ENCODE measurements at places on chromosomes 11 and 22.

DNA sequence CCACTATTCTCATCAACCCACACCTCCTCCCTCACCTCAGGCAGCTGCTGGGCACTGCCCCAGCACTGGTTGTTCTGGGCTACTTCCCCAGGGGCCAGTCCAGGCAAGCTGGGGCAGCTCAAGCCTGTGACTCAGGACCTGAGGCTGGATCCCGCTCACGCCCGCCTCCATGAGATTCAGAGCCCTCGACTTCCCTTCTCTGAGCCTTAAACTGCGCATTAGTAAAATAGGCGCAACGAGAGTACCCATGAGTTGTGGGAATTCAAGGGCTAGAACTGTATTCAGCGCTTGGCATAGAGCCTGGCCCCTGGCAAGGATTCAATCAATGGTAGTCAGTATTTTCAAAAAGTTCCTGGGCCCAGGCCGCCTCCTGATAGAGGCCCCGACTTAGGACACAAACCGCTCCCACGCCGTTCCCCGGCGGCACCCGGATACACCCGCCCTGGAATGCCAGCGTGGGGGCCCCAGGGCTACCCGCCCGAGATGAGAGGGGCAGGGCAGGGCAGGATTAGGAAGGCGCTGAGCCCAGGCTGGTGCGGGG is 723 bp upstream of the CD82 start:
- no peak for DNase-seq

DNA sequence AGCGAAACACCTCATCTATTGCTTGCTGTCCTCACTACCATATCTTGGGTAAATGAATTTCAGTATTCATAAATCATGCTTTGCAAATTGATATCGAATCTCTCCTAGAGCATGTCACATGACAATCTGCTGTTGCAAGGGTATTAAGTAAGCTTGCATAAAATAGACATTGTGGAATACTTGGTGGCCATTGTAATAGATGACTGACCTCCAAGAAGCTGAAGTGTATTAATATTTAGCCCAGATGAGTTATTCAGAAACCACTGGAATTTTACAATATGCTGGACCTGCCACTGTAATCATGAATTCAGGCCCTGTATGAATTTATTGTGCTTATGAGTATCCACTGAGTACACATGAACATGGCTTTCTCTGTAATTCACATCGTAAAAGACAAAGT is 289.7 kb upstream of the ARHGAP42 start:
- DNase-seq, result no peak

DNA sequence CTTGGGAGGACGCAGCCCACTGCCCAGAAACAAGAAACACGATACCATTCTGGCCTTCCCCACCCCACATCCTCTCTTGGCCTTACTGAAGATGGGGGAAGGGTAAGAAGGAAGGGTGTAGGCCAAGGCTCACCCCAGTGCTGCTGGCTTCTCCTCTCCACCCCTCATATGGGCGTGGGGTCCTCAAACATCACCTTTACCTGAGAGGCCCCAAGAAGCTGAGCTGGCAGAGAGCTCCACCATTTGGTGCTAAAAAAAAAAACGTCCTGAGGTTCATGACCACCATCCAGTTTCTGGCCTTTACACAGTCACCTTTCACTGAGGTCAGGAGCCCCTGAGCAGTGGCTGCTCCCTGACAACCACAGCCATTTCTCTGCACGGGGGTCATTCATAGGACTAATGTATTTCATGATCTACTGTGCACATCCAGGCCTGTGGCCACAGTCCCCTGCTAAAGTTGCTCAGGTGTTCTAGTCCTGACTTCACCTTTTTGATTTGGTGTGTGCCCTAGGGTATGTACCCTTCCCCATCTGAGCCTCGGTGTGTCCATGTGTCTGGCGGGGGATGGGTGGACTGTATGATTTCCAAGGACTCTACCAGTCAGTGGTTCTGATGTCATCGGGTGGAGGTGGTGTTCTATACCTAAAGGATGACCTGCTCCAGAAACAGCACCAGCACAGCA is 15.1 kb downstream of the RHOG start:
- DNase-seq, result no peak

- DNase-seq, result no peak
Measured at GRCh38 chr22:39444247-39444800, 12.5 kb upstream of the MGAT3 start.

DNA sequence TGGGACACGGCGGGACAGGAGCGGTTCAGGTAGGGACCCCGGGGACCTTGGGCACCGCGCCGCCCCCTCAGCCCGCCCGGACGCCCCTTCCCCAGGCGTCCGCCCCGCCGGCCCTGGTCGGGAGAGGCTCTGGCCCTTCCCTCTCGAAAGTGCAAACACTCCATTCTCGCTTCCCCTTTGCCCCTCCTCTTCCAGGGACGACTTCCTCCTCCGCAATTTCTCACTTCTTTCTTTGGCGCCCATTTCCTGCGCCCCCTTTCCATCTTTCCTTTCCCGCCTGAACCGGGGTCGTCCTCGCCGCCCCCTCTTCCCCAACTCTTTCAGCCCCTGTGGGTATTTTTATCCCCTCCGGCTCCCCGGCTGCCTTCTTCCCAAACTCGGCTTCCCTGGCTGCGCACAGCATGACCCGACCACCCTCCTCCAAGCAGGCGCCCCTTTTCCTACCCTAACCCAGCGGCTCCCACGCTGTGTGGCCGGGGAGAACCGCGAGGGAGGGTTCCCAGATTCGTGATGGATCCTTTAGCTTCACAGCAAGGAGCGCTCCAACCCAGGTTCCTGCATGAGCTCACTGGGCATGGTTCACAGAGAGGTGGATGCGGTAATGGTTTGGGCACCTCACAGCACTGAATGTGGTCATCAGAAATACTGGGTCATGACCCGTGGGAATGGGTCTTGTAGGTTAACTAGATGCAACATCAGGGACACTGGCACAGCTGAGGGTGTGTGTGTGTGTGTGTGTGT is 689 bp downstream of the RAB39A start:
- DNase-seq, result no peak

DNA sequence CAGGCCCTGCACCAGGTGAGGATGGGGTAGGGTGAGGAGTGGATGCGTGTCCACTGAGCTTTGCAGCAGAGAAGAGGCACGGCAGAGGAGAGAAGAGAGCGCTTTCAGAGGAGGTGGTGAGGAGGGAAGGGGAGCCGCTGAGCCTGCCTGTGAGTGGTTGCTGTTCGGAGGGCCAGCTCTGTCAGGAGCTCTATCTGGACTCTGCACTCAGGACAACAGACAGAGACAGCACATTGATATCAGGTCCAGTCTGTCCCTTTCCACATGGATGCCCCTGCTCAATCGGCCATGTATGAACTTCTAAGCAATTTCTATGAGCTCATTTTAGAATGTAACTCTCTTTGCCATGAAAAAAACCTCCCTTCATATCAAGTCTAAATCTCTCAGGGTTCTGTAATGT is 158.6 kb downstream of the KIRREL3 start:
- DNase-seq, result no peak

DNA sequence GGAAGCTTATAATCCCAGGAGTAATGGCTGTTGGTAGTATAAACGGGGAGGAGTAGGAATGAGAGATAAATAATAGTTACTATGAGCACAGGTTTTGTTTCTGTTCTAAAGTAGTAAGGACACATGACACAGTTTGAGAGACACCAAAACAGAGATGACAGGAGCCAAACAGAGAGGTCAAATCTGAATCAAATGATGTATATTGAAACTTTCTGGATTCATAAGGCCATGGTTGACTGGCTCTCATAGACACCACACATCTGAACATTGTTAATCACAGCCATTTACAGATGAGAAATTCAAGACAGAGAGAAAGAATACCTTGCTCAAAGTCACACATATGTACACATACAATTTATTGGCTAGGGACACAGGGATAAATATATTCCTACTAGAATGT is 63.4 kb upstream of the UCP3 start:
- no peak for DNase-seq

DNA sequence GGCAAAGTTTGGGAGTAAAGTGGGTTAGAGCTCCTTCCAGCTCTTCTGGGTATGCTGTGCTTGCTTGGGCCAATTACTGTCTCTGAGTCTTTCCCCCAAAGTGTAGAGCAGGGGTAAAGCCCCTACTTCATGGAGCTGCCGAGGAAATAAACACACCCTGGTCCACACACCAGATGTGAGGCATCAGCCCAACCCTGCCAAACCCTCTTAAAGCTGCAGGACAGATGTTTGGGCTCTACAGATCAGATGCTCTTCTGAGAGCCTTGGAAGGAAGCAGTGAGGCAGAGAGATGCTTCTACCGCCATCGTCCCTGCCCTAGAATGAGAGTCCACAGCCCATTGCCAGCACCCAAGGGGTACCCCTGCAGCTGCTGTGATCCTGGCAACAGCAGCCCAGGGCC is 64.7 kb downstream of the ELFN2 start:
- DNase-seq, result no peak

GRCh38 chr11:2564588-2565425 is 120.0 kb downstream of the KCNQ1 start:
- no peak for DNase-seq

DNA sequence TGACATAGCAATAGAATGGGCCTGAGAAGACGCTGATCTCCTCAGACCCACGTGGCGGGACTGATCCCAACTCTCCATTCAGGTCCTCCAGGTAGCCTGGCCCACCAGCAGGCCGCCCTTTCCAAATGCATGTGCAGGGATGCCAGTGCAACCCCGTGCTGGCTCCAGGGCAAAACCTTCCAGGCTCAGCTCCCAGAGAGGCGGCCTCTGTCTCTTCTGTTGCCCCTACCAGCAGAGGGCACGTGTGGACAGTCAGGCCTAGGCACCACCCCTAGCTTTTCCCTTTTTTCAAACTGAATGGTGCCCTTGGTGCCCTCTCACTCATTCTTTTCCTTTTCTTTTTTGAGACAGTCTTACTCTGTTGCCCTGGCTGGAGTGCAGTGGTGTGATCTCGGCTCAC is 121.7 kb downstream of the OSBP2 start:
- no peak for DNase-seq

DNA sequence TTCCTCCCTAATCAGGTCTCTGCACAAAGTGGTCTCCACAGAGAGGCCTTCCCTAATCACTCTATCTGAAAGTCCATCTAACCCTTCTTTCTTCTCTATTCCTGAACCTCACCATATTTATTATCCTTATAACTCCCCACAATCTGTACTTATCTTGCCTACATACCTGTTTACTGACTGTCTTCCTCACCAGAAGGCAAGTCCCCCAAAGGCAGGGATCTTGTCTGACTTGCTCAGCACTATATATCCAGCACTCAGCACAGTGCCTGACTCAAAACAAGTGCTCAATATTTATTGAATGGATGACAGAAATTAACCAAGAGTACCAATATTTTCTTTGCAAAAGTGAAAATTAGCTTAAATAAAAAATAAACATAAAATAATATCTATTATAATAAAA is 5.5 kb downstream of the DCUN1D5 start:
- no peak for DNase-seq

DNA sequence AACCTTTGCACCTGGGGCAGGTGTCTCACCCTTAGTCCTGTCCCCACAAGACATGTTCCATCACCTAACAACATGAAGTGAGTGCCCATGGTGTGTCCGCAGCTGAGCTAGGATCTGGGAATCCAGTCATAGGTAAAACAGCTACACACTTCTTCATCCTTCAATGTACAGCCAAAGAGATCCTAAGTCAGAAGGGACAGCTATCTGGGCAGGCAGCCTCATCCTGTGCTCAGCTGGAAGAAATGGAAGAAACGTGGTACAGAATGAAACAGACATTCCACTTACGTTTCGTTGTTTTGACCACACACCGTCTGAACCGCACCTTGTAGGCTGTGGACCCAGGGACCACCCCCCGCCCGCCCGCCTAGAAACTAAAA is 30.8 kb downstream of the PDGFB start:
- DNase-seq, result no peak

GRCh38 chr11:132008226-132008625 is 637.8 kb downstream of the NTM start:
- no peak for DNase-seq

- no peak for DNase-seq
Measured at GRCh38 chr22:19810381-19811201, 44.1 kb downstream of the GNB1L start.

GRCh38 chr11:27285761-27286160 is 77.3 kb downstream of the CCDC34 start:
- DNase-seq, result no peak

DNA sequence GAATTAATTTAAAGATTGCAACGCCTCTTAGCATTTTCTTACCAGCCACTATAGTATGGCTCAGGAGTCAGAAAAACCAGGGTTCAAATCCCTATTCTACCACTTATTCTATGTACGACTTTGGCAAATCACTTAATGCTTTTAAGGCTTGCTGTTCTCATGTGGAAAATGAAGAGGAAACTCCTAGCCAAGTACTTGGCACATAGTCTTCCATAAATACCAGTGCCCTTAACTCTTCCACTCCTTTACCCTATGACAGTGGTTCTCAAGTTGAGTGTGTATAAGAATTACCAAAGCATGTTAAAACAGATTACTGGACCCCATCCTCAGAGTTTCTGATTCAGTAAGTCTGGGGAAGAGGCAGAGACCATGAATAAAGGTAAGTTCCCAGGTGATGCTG is 107.6 kb downstream of the RBFOX2 start:
- no peak for DNase-seq

- DNase-seq, result no peak
Measured at GRCh38 chr22:37965940-37966664, 12.6 kb downstream of the POLR2F start.

- DNase-seq, result no peak
Measured at GRCh38 chr11:131669401-131669780, 299.0 kb downstream of the NTM start.

- DNase-seq, result no peak
Measured at GRCh38 chr22:36510966-36511881, 4.4 kb upstream of the FOXRED2 start.

DNA sequence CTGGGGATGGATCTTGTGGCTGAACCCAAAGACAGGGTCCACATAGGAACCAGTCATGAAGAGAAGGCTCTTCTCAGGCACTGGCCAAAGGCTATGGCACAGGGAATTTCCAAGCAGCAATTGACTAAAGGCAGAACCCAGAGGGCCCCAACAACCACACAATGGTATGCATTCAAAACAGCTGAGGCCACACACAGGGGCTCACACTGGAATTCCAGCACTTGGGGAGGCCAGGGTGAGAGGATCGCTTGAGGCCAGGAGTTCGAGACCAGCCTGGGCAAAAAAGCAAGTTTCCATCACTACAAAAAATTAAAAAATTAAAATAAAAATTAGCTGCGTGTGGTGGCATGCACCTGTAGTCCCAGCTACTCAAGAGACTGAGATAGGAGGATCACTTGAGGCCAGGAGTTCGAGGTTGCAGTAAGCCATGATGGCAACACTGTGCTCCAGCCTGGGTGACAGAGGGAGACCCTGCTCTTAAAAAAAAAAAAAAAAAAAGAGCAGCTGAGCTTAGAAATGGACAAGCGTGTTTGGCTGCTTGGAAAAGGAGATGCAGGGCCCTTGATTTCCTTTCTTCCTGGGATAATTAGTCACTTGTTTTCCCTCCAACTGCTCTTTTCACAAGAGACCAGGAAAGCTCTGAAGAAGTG is 44.6 kb downstream of the MYH9 start:
- DNase-seq, result no peak

- DNase-seq, result no peak
Measured at GRCh38 chr11:70402016-70402415, 3.7 kb downstream of the CTTN start.

Measured in GM12864 (cell line).